Lung (tissue), 17 donors: ENCODE measurements at places on chromosomes 5 and 9.

DNA sequence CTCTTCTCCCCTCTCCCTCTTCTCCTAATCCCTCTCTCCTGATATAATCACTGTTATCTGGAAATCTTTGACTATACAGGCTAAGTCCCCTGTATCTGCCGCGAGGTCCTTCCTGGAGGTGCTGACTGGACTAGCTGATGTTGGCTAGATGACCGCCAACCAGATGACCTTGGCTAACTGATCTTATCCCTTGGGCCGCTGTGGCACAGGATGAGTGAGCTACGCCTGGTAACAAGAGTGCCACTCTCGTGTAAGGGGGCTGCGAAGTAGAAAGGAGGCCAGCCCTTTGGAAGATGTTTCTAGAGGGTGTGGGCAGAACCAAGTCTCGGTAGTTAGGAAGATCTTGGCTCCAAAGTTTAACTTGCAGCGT, 345 bp upstream of the PRRC1 start:
- no peak for DNase-seq

- no peak for DNase-seq
These were observed 9.3 kb downstream of the HAVCR1 start for GRCh38 chr5:157049605-157050004.

DNA sequence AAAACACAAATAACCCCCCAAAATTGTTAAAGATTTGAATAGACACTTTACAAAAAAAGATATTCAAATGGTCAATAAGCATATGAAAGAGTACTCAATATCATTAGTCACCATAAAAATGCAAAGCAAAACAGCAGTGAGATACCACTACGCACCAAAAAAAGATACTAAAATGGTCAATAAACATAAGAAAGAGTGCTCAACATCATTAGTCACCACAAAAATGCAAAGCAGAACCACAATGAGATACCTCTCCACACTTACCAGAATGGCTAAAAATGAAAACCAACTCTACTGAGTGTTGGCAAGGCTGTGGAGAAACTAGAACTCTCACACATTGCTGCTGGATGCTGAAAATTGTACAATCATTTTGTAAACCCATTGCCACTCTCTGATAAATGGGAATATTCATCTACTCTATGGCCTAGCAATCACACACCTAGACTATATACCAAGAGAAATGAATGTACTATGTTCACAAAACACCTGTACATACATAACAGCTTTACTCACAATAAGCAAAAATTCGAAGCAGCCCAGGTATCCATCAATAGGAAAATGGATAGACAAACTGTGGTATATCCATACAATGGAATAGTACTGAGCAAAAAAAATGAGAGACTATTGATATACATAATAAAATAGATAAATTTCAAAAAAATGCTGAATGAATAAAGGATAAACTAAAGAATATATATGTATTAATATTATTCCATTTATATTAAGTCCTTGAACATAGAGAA, 205.0 kb upstream of the DAPK1 start:
- no peak for DNase-seq

DNA sequence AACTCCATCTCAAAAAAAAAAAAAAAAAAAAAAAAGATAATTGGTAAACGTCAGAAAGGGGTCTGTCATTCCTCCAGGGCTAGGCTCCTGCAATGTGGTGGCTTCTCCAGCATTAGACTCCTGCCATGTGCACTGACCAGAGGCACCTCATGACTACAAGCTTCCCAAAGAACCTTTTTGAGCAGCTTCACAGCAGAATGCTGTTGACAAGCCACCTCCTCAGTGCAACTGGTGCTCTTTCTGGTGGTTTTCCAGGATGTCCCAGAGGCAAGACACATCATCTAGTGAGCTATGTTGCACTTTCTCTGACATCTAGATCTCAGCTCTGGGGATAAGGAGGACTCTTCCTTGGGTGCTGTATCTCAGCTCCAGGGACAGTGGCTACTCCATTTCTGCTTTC, 11.6 kb downstream of the RPL37 start:
- no peak for DNase-seq
